ENCODE measurements at places on chromosomes 2 and 18. TPM values are rescaled to one million over a fixed set of nuclear protein-coding genes. Genes with fewer than 3 reads are reported as not detected.

Gene UGT1A10
- total RNA-seq, result not detected

Gene NOSTRIN
- 4.5 TPM for total RNA-seq

Gene EDAR
- total RNA-seq, result not detected

Gene ZAP70
- not detected for total RNA-seq

Gene ANKRD44
- 7.6 TPM for total RNA-seq

Gene AQP12B
- not detected for total RNA-seq

Gene PLA2R1
- 17.0 TPM for total RNA-seq

Gene SCN2A
- total RNA-seq, result under 0.01 TPM

Gene KCNJ3
- not detected for total RNA-seq

Gene TWIST2
- not detected for total RNA-seq

Gene REV1
- total RNA-seq, result 38.9 TPM

Gene RESP18
- not detected for total RNA-seq

Gene SPEG
- 1.7 TPM for total RNA-seq

Gene CCDC85A
- total RNA-seq, result 21.4 TPM

Gene RFX8
- total RNA-seq, result 0.60 TPM

Gene CDH19
- not detected for total RNA-seq

Gene C1QL2
- not detected for total RNA-seq
